ENCODE measurements at places on chromosomes 12 and 14.

DNA sequence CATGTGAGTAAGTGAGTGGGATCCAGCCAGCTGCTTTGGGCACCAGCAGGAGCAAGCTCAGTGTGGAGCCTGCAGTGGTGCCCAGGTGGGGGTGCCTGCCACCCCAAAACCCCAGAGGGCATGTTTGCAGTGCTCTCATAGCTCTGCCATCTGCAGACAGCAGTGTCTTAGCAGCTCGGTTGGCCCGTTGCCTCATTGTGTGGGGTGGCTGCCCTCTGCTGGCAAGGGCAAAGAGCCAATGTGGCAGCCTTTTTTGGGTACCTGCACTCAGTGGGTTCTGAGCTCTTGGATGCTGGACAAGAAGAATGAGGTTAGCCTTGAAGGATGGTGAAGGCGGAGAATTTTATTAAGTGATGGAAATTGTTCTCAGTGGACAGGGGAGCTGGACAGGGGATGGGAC, 52.3 kb downstream of the NEUROD4 start:
- peak; percentile 54 for DNase-seq

DNA sequence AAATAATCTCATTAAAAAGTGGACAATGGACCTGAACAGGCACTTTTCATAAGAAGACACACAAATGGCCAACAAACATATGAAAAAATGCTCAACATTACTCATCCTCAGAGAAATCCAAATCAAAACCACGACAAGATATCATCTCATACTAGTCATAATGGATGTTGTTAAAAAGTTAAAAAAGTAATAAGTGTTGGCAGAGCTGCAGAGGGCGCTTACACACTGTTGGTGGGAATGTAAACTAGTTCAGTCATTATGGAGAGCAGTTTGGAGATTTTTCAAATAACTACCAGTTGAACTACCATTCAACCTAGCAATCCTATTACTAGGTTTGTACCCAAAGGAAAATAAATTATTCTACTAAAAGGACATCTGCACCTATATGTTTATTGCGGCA, 47.2 kb downstream of the FOXG1 start:
- DNase-seq: no peak

DNA sequence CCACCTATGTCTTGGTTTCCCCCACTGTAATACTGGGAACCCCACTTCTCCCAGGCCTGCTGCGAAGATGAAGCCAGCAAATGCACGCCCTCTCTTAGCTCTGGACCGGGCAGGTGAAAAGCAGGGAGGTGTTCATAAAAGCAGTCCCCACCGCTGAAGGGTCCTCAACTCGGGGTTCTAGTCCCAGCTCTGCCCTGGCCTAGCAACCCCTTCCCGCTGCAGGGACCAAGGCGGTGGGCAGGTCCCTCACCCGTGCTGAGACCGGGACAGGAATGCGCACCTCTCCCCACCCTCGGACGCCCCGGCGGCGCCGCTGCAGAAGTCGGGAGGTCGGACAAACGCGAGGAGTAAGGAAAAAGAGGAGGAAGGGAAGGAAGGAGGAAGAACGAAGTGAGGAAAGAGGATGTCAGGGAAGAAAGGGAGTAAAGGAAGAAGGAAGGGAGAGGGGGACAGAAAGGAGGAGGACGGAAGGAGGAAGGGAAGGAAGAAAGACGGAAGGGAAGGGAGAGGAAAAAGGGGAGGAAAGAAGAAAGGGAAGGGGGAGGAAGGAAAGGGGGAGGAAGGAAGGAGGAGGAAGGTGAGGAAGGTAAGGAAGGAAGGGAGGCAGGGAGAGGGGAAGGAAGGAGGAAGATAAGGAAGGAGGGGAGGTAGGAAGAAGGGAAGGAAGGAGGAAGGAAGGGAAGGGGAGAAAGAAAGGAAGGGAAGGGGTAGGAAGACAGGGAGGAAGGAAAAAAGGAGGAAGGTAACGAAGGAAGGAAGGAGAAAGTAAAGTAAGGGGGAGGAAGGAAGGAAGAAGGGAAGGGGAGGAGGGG, 701 bp downstream of the SPRING1 start:
- DNase-seq: peak; percentile 21

- peak; percentile 13 for DNase-seq
Observed at GRCh38 chr12:68451261-68452077, 119.3 kb upstream of the MDM1 start.

- no peak for DNase-seq
Observed at GRCh38 chr12:59500335-59500734, 95.5 kb upstream of the SLC16A7 start.

- DNase-seq: no peak
Observed at GRCh38 chr12:106045251-106045674, 93.5 kb downstream of the NUAK1 start.

DNA sequence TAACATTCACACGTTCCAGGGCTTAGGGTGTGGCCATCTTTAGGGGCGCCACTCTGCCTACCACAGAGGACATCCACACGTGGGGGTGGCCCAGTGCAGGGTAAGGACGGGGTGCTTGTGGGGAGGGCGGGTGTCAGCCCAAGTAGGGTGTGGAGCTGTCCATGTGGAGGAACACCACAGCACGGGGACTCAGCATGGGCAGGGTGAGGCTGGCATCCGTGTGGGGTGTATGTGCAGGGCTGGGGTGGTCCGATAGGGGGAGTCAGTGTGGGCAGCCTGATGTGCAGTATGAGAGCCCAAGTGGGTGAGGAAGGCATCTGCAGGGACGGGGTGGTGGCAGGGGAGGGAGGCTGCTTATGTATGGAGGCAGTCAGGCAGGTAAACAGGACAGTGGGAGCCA, 17.7 kb downstream of the PSMC1 start:
- DNase-seq: no peak

DNA sequence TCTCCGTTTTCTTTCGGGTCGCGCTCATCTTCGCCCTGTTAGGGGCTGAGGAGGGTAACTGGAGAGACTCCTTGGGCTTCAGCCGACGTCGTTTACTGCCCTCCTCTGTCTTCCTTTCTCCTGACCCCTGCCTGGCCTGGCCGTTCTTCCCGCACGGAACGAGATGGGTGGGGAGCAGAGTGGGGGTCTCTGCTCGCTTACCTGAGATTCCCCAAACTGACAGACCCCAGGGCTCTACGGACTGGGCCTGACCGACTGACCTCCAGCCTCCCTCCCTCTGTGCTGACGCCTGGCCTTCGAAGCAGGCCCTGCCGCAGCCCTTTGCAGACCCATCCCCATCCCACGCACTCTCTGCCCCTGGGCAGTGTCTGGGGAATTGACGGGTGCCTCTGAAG, 439 bp downstream of the GOLGA5 start:
- DNase-seq: no peak

GRCh38 chr14:77903221-77903620, 103.3 kb downstream of the ADCK1 start:
- no peak for DNase-seq

DNA sequence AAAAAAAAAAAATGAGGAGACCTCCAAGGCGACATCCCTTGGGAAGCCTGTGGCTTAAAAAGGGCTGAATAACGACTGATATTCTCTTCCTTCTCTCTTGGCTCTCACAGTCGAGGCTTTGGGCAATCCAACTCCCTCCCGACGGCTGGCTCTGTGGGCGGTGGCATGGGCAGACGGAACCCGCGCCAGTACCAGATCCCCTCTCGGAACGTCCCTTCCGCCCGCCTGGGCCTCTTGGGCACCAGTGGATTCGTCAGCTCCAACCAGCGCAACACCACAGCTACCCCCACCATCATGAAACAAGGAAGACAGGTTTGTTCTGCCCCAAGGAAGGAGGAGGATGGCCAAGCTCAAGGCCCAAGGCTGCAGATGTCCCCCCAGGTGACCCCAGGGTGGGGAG, 127.8 kb downstream of the GCH1 start:
- no peak for DNase-seq

GRCh38 chr12:21972055-21972454, 30.8 kb upstream of the ABCC9 start:
- no peak for DNase-seq

DNA sequence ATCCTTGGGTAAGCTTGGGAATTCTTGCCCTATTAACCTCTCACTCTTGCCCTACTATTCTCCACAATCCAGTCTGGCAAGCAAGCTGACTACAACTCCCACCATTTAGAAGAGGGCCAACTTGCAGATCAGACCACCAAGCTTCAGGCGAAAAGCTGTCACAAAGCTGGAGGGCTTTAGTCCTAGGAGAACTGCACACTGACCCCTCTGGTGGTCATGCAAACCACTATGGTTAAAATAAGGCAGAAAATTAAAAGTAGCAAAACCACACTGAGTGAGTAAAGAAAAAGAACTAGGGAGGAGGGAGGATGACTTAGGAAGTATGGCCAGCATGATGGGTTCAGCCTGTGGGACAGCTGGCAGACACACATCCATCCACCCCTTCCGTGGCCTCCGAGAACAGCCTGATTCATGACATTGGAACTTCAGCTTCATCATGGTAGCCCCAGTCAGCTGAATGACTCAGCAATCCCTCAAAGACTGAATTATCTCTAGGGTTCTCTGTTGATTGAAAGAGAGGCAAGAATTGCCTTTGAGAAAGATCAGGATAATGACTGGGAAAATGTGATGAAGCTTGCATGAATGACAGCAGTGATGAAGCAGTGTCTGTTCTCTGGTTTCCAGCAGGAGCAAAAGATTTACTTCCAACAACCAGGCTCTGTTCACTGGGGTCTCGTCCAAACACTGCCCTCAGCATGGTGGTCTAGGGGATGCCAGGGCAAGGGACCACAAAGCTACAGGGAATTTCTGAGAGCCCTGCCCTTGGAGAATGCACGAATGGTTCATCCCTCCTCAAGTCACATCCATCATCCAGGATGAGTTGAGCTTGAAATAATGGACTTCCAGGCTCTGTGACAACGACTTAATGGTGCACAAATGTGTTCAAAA, 24.4 kb downstream of the PITPNM2 start:
- no peak for DNase-seq

DNA sequence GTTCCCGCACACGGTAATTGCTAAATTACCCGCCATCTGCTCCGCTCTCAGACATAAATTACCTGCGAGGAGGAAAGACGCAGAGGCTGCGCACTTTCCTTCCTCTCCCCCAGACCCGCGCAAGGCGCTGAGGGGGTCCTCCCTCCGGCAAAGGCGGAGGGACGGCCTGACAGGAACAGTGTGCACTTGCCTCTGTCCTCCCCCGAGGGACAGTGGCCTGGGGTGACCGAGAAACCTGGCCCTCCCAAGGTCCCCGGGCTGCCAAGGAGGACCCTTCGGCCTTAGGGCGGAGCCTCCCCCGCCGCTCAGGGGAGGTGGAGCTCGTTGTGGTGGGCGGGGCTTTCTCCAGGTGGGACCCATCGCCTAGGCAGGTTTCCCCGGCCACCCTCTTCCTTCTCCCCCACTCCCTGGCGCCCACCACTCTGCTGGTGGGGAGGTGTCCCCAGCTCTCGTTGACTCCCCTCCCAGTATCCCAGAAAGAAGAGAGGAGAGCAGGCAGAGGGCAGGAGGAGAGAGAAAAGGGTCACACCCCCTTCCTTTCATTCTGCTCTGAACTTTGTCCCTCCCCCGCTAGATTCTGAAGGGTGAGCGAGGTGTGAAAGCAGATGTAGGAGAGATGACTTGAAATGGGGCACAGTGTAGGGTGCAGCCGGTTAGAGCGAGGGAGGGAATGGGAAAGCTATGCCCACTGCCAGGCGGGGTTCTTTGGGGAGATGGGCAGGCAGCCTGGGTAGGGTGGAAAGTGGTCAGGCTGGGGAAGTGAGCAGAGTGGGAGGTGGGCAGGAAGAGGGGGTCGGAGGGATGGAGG, 11.4 kb upstream of the CALCOCO1 start:
- DNase-seq: peak; percentile 37

DNA sequence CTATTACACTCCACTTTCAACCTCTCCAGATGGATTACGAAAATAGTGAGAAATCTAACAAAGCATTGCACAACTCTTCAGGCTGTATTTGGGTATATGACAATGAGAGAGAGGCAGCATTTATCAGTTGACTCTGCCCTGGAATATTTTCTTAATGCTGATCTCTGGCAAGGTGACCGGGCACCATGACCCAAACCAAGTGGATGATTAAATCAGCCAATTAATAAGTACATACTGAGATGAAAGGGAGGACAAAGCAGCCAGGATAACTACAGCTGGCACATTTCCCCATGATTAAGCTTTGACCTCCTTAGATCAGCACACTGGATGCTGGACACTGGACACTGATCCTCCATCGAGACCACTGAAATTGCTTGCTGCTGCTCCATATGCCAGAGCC, 218.2 kb downstream of the ASCL1 start:
- no peak for DNase-seq

DNA sequence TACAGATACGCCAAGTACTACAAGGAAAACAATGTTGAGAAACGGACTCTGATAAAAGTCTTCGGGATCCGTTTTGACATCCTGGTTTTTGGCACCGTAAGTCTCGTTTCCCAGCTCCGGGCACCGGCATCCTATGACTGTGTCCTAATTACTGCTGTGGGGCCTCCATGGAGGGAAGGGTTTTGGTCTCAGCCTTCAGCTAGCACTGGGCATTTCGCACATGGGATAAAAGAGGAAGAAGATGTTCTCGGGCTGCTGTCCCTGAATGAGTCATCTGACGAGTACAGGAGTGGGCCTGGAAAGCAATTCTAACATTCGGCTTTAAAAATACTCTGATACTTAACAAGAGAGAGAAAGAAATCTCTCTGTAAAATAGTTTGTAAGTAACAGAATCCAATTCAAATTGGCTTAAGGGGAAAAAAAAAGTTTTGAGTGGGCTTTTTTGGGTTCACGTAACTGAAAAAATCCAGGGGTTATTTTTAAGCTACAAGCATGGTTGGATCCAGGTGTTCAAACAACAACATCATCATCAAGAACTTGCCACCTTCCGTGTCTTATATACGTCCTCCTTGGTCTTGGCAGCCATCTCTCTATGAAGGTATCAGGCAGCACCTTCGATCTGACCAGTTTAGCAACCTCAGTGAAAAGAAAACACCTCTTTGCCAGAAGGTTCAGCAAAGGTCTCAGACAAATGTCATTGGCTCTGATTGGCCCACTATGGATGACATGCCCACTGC, 34.4 kb upstream of the P2RX4 start:
- DNase-seq: no peak

DNA sequence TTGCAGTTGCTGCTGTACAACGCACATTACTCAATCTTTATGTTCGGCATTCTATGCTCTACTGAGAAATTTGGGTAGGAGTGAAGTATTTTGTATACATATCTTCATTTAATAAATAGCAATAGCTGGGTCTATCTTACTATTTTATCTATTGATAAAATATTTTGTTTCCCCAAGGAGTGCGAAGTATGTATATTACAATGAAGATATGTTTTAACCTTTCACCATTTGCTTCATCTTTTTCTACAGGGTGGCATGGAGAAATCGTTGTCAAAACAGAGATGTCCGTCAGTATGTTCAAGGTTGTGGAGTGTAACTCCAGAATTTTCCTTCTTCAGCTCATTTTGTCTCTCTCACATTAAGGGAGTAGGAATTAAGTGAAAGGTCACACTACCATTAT, 4.7 kb downstream of the LYZ start:
- no peak for DNase-seq

DNA sequence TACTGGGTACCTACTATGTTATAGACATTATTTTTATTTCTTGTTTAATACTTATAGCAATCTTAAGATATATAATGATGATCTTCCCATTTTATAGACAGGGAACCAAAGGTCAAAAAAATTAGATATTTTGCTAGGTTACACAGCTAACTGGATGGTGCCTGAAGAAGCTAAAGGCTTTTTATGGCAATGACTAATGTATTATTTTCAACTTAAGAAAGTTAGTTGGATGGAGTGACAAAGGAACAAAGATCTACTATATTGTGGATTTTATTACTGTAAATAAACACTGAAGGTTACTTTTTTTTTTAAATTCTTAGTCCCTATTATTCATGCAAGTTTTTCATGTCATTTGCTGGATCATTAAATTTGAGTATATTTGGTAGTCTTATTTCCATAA, 227.9 kb downstream of the GPHN start:
- DNase-seq: no peak

GRCh38 chr12:71950404-71950803, 11.8 kb downstream of the TPH2 start:
- DNase-seq: no peak

Measured in body of pancreas (tissue), 4 donors.